ENCODE measurements at places on chromosomes 5 and 9.

- no peak for DNase-seq
Measured at GRCh38 chr9:137429974-137430722, 7.0 kb downstream of the NOXA1 start.

DNA sequence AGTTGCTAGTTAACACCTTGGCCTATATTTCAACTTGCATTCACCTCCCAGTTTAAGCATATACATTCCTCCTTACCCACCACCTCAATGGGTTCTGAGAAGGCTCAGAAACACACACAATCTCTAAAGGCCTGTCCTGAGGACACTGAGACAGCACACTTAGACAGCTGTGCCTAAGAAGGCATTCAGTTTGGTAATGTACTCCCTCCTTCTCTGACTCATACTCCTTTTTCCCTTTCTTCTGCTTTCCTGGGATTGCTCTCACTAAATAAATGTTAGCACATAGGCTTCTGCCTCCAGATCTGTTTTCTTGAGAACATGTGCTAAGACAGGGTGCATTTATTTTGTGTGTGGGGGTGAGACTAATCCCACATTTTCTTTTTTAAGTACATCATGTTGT is 456.8 kb upstream of the CDH6 start:
- no peak for DNase-seq

DNA sequence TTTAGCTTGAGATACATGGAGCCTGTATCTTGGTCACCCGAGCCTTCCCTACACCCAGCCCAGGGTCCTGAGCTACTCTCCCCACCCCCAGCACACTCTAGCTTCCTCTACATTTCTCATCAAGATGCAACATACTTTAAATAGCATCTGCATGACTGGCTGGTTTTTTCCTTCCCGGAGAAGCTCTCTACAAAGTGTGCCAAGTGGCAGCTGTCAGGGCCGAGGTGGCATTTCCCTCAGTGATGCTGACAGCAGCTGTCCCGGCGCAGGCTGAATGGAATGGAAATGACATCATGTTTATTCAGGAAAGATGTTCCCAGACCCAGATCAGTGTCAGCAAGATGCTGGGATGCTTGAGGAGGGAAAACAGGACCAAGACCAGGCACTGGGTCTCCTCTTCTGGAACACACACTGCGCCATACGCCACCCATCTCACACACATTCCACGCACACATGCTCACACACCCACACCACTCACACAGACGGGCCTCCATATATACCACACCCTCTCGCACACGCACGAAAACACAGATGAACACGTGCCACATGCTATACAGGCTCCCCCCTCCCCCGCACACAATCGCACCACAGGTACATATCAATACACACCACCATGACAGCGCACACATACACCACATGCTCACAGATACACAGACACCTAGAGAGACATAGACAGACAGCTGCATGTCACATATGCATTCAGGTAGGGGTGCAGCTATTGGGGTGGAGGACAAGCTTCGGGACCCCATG is 67.8 kb downstream of the LHX2 start:
- DNase-seq, result peak; percentile 83

DNA sequence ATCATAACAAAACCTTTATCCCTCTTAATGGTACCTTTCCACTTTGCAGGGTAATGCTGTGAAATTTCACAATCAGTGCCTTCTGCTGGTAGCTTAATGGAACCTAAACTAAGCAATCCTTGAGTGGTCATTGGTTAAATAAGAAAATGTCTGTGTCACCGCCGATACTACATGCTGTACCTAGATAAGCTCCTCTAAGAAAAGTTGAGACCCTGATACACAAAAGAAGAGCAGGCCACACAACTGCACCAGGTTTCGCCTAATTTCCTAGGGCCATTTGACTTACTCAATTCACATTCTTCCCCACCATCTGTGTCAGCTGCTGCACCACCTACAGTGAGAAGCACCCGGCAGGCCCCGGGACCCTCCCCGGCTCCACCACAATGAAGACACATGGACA is 9.0 kb upstream of the EDF1 start:
- DNase-seq, result no peak

DNA sequence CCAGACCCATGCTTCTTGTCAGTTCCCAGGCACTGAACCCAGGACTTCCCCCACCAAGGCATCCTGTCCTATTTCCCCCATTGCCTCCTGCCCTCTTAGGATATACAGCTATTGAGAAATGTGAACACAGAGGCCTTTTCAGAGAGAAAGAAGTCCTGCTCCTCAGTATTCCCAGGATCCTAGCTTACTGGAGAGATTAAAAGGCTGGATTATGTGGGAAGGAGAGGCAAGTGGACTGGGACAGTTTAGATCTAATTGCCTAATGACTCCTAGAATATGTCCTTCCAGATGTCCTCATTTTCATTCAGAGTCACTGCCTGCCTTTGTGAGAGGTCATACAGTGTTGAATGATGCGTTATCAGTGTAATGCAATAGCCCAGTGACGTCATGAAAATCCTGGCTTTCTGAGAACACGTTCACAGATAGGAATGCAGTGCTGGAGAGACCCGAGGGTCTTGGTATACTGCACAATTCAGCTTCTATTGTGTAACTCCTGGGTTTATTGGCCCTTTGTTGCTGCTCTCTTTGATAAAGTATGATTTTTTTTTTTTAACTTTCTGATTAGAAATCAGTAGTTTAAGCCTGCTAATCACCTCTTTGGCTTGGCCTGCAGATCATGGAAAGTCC is 26.2 kb downstream of the WWC1 start:
- DNase-seq, result no peak

DNA sequence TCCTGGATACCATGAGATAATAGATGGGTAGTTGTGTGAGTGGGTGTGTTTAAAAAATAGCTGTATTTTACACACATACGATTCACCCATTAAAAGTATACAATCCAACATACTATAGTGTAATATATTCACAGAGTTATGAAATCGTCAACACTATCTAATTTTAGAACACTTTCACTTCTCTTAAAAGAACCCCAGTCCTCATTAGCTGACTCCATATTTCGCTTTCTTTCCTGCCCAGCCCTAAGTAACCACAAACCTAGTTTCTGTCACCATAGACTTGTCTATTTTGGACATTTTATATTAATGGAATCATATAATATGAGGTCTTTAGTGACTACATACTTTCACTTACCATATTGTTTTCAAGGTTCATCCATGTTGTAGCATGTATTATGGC is 63.8 kb upstream of the S1PR3 start:
- DNase-seq, result no peak

GRCh38 chr5:153086486-153086885 is 404.0 kb upstream of the GRIA1 start:
- peak; percentile 63 for DNase-seq

- DNase-seq, result no peak
Measured at GRCh38 chr5:23303435-23303834, 204.0 kb upstream of the PRDM9 start.

DNA sequence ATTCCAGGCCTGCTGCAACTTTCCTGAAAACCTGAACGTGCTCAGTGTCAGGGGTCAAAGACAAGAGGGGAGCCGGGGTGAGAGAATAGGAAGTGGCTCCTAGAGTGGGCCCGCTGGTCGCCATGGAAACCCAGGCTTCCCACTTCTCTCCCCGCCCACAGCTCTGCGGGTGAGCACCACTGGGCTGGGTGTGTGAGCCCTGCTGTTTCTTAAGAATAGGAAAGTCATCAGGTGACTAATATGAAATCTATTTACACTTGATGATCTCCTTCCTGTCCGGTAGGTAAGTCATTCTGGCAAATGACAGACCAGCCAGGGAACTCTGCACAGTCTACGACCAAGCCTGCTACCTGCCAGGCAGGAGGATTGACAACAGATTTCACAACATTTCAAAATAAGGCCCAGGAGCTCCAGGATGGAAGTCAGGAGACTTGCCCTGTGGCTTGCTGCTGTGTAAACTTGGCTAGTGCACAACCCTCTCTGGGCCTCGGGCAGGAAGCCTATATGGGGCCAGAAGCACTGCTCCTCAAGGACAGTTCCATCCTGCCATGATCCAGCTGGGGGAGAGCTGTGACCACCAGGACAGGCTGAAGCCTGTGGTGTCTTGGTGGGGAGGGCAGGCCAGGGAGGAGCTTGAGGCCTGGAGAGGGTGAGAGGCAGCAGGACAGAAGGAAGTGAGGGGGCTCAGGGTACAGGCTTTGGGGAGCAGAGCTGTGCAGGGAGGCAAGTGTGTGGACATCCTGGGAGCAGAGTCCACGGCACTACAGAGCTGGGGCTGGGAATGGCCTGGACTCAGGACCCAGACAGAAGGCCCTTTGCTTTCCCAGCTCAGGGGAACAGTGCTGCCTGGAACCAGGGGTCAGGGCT is 60.6 kb downstream of the SHB start:
- DNase-seq, result no peak

GRCh38 chr9:72441848-72442607 is 77.0 kb upstream of the ZFAND5 start:
- DNase-seq, result no peak

DNA sequence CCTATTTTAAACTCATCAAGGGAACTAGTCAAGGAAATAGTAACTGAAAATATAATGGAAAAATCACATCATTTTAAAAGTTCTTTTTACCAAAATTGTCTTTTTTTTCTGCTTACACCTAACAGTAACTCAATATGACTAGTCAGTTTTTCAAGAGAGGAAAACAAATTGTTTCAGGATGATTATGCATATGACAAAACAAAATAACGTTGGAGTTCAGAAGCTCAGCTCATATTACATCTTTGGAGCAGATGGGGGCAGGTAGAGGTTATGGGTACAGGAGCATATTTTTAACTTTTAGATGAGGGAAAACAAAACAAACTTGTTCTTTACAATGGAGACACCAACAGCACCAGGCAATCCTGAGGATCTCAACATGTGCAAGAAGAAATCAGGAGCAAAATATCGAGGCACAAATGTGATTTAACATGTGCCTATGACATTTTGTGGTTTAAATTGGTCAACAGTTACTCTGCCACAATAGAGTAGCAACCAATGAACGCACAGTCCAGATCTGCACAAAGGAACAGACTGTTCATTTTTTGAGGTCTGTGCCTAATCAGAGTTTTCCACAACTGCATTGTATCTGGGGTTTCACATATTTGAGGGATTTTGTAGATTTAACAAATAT is 659.0 kb downstream of the ANXA1 start:
- DNase-seq, result no peak

DNA sequence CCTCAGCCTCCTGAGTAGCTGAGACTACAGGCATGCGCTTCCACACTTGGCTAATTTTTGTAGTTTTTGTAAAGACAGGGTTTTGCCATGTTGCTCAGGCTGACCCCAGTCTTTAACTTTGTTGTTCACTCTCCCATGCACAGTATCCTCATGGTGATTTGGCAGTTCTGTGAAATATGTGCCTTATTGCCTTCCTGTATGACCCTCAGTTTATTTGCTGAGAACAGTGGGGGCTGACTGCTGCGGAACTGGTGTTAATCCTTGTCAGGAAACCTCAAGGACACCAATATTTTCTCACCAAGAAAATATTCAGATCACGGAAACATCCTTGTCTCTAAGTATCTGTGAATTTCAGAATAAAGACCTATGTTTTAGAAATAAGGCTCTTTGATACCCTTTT is 287.8 kb downstream of the ARRDC3 start:
- DNase-seq, result no peak

Data from NCI-H1694 (cell line).